ENCODE measurements at places on chromosomes 6 and 20. TPM values are rescaled to one million over a fixed set of nuclear protein-coding genes. Genes with fewer than 3 reads are reported as not detected.

DNA sequence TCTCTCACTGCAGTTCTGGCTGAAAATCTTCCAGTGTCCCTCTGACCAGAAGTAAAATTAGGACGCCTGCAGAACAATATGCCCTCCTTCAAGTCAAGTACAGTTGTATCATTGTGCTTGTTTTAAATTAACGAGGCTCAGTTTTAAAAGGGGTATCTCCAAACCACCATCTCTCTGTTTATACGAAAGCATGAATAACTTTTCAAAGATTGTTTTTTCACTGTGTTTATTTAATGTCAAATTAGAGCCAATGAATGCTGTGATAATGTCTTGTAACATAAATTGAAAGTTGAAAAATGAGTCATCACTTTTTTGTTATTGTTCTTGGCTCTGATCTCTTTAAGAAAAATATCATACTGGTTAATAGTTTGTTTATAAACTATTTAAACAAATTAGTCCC lies 230.7 kb upstream of the THEMIS start:
- DNase-seq, result no peak

- DNase-seq, result no peak
Measured at GRCh38 chr6:106849676-106850332, 124.7 kb downstream of the CD24 start.

DNA sequence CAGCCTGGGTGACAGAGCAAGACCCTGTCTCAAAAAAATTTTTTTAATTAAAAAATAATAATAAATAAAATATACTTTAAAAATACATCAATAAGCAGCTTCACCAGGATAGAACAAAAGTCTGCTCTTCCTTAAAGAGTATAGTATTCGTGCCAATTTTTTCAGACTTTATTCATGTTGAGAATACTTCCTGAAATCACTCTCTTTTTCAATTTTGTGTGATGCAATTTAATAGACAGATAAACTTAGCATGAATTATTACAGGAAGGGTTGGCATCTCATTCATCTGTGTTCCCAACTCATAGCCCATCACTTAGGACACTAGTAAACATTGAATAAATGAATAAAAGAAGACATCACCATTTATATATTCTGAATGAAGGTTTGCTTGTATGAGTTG lies 52.4 kb downstream of the IPCEF1 start:
- DNase-seq, result no peak

DNA sequence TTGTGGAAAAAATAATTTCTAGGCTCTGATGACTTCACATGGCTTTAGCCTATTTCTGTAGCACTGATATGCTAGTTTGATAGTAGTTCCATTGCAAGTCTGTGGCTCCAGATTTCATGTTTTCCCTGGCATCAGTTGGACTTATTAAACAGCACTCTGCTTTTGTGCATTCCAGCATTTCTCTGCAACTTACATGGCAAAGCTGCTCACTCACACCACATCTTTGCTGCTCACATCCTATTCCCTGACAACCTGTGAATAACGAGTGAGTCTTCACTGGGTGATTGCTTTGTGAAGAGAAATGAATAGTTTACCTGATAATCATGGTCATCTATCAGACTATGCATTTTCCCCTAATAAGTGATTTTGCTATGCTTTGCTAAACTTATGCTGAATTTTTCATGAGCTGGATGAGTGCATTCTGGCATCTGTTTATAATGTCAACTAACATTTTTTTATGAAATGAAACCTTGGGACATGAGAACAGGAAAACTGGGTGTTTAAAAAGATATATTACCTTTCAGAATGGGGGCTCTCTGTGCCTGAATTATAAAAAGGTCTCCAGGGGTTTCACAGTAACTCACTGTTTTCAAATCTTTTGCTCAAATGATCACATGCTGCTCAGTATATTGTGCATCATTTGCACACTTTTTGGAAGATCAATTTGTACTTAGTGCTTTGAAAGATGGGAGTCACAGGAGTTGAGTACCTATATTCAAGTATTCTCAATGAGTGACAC lies 301.8 kb downstream of the TBC1D32 start:
- DNase-seq, result no peak

DNA sequence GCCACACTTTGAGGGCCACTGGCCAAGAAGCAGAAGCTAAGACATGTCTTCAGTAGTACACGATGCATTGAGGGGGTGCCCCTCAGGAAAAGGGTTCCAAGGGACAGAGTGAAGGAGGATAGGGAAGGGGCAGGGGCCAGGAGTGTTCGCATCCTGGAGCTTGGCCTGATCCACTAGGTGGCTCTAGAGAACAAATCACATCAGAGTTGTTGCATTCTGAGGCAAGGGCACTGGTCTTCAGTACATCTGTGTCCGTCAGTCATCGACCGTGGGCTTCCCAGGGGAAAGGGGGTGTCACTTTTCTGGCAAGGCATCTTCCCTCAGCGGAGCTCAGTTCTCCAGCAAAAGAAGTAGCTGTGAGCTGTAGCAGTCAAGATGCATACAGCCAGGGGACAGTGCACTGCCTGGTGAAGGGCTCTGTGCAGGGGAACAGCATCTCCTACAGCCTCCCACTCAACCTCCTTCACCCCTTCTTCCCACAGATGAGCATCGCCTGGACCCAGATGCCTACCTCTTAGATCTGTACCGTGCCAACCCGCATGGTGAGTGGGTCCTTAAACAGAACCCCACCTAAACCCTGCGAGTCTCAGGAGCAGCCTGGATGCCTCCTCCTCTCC lies 47.8 kb downstream of the ARHGAP40 start:
- DNase-seq, result no peak

GRCh38 chr20:43363506-43363905 lies 94.2 kb upstream of the SRSF6 start:
- DNase-seq, result no peak

- DNase-seq, result no peak
Measured at GRCh38 chr6:63683071-63683603, 47.5 kb downstream of the PHF3 start.

IFNGR1 gene
- total RNA-seq, result 11.9 TPM

TCF19 gene
- total RNA-seq, result 31.1 TPM

All from activated T-cell treated with anti-CD3 and anti-CD28 coated beads, Interleukin-2, amount 50 U/mL, for 4 hours (primary cell).